ENCODE measurements at places on chromosomes 12 and 14. TPM values are rescaled to one million over a fixed set of nuclear protein-coding genes. Genes with fewer than 3 reads are reported as not detected.

The DIABLO gene
- total RNA-seq = 42.8 TPM

The SSPN gene
- total RNA-seq = 19.6 TPM

The BEGAIN gene
- total RNA-seq = not detected

The TSHR gene
- 0.37 TPM for total RNA-seq

The HVCN1 gene
- 216 TPM for total RNA-seq
